Stimulated activated CD4-positive, alpha-beta T cell treated with anti-CD3 and anti-CD28 coated beads, Interleukin-15, amount 100 ng/mL, for 1 hour (primary cell): ENCODE measurements at places on chromosomes 16 and 17.

DNA sequence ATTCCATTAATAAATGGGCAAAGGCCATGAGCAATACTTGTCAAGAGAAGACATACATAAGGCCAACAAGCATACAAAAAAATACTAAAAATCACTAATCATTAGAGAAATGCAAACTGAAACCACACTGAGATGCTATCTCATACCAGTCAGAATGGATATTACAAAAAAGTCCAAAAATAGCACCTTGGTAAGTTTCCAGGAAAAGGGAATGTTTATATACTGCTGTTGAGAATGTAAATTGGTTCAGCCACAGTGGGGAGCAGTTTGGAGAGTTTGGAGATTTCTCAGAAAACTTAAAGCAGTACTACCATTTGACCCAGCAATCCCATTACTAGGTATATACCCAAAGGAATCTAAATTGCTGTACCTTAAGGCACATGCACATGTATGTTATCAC lies 467.7 kb downstream of the CDH11 start:
- DNase-seq = no peak

GRCh38 chr17:63542218-63542545 lies 8.1 kb upstream of the DCAF7 start:
- DNase-seq = no peak

- no peak for DNase-seq
Measured at GRCh38 chr17:74410001-74410443, 21.9 kb upstream of the GPRC5C start.

- DNase-seq = no peak
Measured at GRCh38 chr16:57660715-57661463, 7.2 kb upstream of the ADGRG3 start.

DNA sequence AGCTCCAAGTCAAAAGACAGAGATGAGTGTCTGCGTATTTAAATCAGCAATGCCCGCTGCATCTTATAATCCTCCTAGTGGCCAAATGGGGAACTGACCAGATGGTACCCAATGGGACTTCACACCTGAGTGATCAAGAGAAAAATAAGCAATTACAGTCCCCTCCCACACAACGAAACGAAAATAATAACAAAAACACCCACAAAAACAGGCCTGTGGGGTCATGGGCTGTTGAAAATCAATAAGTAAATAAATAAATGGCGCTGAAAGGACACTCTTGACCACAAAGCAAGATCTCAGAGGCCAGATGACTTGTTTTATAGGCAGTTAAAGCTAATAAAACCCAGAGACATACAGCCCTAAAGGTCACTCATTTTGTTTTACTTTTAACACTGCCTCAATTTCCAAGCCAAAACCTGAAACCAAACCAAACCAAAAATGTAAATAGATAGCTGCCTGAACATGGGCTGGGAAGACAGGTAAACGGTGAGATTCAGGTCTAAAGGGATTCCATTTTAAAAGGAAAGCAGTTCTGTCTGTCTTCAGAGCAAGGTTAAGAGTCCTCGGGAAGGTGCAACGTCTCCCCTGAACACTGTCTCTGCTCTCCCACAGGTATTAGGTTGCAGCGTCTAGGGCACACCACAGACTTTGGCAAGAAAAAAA lies 1.3 kb downstream of the ZNF821 start:
- DNase-seq = no peak

- DNase-seq = no peak
Measured at GRCh38 chr17:49716668-49717364, 9.1 kb upstream of the SLC35B1 start.

GRCh38 chr16:78648517-78648916 lies 549.1 kb downstream of the WWOX start:
- DNase-seq = no peak

- DNase-seq = no peak
Measured at GRCh38 chr17:74950207-74950606, 14.5 kb downstream of the OTOP3 start.

DNA sequence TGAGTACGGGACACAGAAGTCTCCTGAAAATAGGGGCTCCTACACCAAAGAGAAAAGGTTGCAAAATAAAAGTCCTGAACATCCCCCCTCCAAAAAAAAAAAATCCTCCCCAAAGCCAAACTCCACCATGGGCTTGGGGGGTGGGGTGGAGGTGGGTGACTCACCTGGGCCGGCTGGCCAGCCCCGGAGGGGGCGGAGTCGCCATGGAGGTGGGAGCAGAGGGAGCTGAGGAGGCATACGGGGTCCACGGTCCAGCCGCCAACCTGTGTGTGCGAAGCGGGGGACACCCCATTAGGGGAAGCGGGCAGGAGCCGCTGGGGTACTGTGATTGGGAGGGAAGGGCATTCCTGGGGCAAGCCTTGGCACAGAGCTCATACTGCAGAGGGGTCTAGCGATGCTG lies 31.0 kb downstream of the SRCIN1 start:
- no peak for DNase-seq

- no peak for DNase-seq
Measured at GRCh38 chr16:62985722-62986121, 949.5 kb upstream of the CDH8 start.

DNA sequence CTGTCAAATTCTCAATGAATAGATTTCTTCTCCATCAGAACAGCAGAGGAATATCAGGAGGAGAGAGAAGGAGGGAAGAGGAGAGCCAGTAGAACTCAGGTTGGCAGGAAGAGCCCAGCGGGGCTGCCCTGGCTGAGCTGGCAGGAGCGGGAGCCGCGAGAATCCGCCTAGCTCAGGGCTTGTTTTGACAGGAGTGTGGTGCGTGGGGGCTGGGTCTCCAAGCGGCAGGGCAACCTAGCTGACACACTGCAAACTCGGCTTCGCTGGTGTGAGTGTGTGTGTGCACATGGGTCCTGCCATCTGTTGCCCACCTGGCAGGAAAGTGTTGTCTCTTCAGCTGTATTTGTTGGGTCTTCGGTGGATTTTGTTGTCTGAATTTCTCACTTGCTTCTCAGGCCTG lies 27.9 kb upstream of the BCAR1 start:
- no peak for DNase-seq

- DNase-seq = peak; percentile 85
Measured at GRCh38 chr17:44210342-44211192, 8.9 kb downstream of the UBTF start.

GRCh38 chr16:78364556-78364880 lies 265.1 kb downstream of the WWOX start:
- no peak for DNase-seq

- DNase-seq = peak; percentile 80
Measured at GRCh38 chr16:27202923-27203506, 311 bp upstream of the KDM8 start.

DNA sequence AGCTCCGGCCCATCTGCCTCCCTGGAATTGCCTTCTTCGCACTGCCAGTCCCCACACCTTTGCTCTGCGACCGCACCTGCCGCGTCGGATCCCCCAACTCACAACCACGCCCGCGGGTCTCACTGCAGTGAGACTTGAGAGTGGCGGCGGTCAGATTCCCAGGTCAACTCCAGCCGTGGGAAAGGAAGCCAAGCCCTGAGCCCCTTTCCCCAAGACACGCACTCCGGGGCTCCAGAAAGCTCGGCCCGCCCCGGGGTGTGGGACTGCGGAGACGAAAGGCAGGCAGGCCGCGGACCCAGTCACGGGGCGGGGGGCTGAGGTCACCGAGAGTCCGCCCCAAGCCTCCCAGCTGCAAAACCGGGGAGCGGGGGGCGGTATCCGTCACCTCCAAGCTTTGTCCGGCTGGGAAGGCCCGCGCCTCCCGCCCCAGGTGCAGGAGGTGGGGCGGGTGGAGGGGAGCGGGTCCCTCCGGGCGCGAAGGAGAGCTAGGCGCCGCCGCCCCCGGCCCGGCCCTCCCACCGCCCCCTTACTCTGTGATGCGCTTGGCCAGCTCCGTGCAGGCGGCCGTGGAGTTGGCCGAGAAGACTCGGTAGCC lies 615 bp downstream of the PRPSAP1 start:
- no peak for DNase-seq

- no peak for DNase-seq
Measured at GRCh38 chr17:66625311-66625767, 209.6 kb upstream of the CACNG5 start.

- no peak for DNase-seq
Measured at GRCh38 chr17:5210614-5211252, 19.1 kb upstream of the ZNF594 start.

GRCh38 chr16:56966093-56966475 lies 4.3 kb downstream of the CETP start:
- DNase-seq = no peak

DNA sequence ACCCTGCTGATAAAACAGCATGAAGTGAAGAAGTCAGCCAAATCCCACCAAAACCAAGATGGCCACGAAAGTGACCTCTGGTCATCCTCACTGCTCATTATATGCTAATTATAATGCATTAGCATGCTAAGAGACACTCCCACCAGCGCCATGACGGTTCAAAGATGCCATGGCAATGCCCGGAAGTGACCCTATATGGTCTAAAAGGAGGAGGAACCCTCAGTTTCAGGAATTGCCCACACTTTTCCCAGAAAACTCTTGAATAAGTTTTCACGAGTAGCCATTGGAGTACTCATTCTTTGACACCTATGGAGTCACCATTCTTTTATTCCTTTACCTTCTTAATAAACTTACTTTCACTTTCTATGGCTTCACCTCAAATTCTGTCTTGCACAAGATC lies 44.3 kb downstream of the GSG1L start:
- no peak for DNase-seq

GRCh38 chr16:66840883-66841282 lies 3.3 kb upstream of the CA7 start:
- no peak for DNase-seq

GRCh38 chr17:77312061-77312701 lies 171.4 kb downstream of the SEC14L1 start:
- DNase-seq = no peak

DNA sequence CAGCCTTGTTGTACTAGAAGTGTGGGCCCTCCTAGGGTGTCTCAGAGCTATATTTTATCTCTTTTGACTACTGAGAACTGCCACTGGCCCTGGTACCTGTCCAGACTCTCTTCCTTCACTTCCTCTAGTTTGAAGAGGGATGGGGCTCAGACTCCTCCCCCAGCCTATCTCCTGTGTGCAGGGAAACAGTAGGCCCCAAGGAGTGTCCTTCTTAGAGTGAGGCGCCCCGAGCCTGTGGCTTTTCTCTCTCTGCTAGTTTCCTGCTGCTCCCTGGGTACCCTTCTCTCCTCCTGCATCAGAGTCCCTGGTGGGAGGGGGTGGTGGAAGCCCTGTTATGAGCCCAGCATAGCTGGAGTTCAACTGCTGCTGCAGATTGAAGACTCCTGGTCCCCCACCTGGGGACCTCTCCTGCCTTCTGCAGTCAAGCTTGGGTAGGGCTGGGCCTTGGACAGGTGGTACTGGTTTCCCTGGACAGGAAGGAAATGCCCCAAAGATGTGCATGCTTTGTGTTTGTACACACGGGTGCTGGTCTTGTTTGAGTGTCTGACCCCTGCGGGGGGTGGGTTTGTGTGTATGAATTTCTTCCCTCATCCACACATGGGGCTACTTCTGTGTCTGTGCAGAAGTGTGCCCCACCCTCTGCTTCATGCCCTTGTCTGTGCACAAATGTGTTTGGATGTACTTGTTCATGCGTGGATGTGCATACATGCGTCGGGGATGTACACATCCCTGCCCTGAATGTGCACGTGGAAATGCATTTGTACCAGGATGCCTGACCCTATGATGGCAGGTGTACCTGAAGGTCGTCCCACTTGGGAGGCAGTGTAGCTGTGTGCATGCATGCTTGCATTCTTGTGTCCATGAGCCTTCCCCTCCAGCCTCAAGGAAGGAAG lies 6.9 kb downstream of the RARA start:
- DNase-seq = no peak

- DNase-seq = no peak
Measured at GRCh38 chr16:53912155-53912554, 208.2 kb downstream of the FTO start.

DNA sequence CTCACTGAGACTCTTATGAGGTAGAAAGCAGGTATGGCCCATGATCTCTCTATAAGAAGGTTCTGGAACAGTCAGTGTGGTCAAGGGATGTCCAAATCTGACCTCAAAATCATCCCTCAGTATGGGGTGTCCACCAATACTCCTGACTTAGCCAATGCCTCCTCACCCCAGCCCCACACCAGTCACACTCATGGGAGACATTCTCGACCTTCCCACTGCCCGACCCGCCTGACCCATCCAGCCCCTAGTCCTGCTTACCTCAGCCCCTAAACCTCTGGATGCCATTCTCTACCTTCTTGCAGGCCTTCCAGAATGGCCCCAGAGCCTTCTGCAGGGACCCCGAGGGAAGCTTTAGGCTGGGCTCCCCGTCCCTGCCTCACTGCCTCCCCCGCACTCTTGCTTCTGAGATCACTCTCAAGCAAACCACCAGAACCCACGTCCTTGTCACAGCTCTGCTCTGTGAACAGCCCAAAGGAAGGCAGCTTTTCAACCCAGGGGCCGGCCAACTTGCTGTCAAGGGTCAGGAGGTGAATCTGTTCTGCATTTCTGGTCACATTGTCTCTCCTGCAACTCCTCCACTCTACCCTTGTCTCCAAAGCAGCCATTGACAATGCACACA lies 44.9 kb upstream of the RBFOX3 start:
- no peak for DNase-seq

DNA sequence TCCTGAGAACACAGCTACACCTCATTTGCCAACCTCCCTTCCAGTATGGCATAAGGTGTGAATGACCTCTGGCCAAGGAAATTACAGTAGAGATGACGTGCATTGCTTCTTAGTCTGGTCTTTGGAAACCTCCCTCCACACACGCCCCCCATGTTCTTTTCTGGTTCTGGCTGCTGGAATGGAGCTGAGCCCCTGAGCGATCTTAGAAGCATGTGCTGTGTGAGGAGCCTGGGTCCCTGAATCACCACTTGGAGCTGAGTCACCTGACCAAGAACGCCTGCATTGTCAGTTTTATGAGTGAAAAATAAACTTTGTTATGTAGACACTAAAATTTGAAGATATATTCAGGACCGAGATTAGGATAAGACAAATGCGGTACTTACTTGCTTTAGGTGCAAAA lies 51.4 kb downstream of the HS3ST3A1 start:
- no peak for DNase-seq

DNA sequence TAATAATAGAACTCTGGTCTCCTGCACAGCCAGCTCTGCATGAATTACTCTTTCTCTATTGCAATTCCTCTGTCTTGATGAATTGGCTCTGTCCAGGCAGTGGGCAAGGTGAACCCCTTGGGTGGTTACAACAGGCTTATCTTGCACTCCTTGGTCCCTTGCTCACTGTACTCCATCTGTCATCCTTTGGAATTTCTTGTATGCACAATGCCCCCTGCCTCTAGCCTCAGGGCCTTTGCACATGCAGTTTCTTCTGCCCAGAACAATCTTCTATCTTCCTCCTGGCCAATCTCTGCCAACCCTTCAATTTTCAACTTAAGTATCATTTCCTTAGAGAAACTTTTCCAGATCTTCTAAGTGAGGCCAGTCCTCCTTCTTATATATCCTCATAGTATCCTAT lies 114.7 kb upstream of the NLRP1 start:
- no peak for DNase-seq
